CD8-positive, alpha-beta memory T cell (primary cell): ENCODE measurements at places on chromosomes 11 and 22.

GRCh38 chr11:85299258-85299942, 327.7 kb downstream of the DLG2 start:
- no peak for DNase-seq
- no peak overlapping the region for H3K4me3 ChIP-seq
- H3K36me3 ChIP-seq = no peaks in the 10 kb centered on the region
- H3K27ac ChIP-seq = no peak overlapping the region
- no peaks in the 10 kb centered on the region for H3K27me3 ChIP-seq

GRCh38 chr11:34284811-34285481, 72.9 kb downstream of the ABTB2 start:
- no peaks in the 10 kb centered on the region for H3K27me3 ChIP-seq
- H3K27ac ChIP-seq = no peak overlapping the region
- no peaks in the 10 kb centered on the region for H3K36me3 ChIP-seq
- H3K4me1 ChIP-seq = no peaks in the 10 kb centered on the region
- no peak for DNase-seq

- no peak overlapping the region for H3K4me3 ChIP-seq
- DNase-seq = no peak
These were observed 135.2 kb downstream of the WNT11 start for GRCh38 chr11:76071090-76071489.

DNA sequence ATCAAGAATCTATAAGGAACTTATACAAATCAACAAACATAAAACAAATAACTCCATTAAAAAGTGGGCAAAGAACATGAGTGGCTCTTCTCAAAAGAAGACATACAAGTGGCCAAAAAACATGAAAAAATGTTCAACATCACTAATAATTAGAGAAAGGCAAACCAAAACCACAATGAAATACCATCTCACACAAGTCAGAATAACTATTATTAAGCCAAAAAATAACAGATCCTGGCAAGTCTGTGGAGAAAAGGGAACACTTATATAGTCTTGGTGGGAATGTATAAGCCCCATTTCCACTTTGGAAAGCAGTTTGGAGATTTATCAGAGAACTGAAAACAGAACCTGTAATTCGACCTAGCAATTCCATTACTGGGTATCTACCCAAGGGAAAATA, 921.0 kb downstream of the KCNA4 start:
- no peak for DNase-seq
- H3K27ac ChIP-seq = no peak overlapping the region
- H3K27me3 ChIP-seq = no peaks in the 10 kb centered on the region
- H3K4me1 ChIP-seq = no peaks in the 10 kb centered on the region
- no peaks in the 10 kb centered on the region for H3K36me3 ChIP-seq
